ENCODE measurements at places on chromosomes 1 and 21.

DNA sequence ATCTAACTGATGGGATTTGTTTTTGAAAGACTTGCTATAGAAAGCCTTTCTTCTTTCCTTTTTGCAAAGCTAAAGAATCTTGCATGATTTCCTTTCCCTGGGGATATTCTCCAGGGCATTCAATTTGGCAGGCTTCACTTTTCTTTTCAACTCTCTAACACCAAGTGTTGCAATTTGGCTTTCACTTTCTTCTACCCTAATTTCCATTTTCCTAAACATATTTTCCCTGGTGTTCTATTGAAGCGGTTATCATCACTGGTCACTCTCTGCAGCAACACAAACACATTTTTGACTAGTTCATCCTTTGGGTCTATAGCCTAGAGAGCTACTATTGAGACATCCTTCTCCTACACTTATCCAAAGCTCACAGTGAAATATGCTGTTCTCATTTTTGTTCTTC, 424.5 kb downstream of the NEGR1 start:
- DNase-seq: no peak

DNA sequence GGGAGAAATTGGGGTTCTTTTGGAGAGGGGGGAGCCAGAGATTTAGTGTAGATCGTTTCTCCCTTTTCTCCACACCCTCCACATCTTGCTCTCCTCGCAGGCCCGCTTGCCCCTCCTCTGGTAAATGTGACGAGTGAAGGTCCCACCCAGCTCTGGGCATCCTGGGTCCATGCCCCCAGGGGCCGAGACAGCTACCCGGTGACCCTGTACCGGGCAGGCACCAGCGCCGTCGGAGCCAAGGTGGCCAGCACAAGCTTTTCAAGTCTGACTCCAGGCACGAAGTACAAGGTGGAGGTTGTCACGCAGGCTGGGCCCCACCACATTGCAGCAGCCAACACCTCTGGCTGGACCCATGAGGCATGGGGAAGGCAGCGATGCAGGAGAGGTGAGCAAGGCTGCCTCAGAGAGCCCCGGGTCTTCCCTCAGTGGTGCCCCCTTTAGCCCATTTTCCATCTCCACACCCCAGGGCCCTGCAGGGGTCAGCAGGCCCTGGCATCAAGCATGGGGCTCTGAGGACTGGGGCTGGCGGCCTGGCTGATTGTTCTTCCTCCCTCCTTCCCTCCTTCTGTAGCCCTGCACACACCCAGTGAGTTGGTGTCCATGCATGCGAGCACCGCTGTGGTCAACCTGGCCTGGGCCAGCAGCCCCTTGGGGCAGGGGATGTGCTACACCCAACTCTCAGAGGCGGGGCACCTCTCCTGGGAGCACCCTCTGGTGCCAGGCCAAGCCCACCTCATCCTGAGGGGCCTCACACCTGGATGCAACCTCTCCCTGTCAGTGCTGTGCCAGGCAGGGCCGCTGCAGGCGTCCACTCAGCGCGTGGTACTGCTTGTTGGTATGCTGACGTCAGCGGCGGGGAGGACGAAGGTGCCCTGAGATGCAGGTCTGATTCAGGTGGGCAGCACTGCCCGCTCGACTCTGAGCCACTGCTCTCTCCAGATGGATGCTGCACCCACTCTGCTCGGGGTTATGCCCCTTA, 16.4 kb upstream of the LGR6 start:
- no peak for DNase-seq

GRCh38 chr21:37917612-37918011, 1.4 kb upstream of the KCNJ6 start:
- DNase-seq: no peak

- DNase-seq: no peak
Measured at GRCh38 chr1:161777261-161777660, 11.1 kb downstream of the ATF6 start.

GRCh38 chr1:167791281-167792187, 69.8 kb downstream of the MPZL1 start:
- no peak for DNase-seq

All from activated naive CD8-positive, alpha-beta T cell treated with anti-CD3 and anti-CD28 coated beads for 36 hours (primary cell).